ENCODE measurements at places on chromosomes 5 and 9. TPM values are rescaled to one million over a fixed set of nuclear protein-coding genes. Genes with fewer than 3 reads are reported as not detected.

The AMBP gene
- polyA plus RNA-seq, result not detected

The SPATA31C1 gene
- polyA plus RNA-seq, result not detected

The HAVCR1 gene
- polyA plus RNA-seq, result 0.91 TPM

The FAM78A gene
- polyA plus RNA-seq, result 29.2 TPM

The ANKDD1B gene
- not detected for polyA plus RNA-seq

The SHC3 gene
- polyA plus RNA-seq, result not detected

The INSL6 gene
- polyA plus RNA-seq, result not detected

The WDR31 gene
- not detected for polyA plus RNA-seq

The GABRG2 gene
- polyA plus RNA-seq, result not detected

The TMED9 gene
- polyA plus RNA-seq, result 133 TPM

The OLFM1 gene
- polyA plus RNA-seq, result not detected

The LCN10 gene
- 0.50 TPM for polyA plus RNA-seq

The FAM200C gene
- 0.08 TPM for polyA plus RNA-seq

The CCNO gene
- not detected for polyA plus RNA-seq

All from CD4-positive, alpha-beta memory T cell (primary cell).